ENCODE measurements at places on chromosomes 16 and 17.
A peak's percentile ranks its signal among the peaks of the same experiment; 100 is the strongest.

- DNase-seq, result no peak
These were observed 377.6 kb downstream of the CPPED1 start for GRCh38 chr16:12426122-12426521.

DNA sequence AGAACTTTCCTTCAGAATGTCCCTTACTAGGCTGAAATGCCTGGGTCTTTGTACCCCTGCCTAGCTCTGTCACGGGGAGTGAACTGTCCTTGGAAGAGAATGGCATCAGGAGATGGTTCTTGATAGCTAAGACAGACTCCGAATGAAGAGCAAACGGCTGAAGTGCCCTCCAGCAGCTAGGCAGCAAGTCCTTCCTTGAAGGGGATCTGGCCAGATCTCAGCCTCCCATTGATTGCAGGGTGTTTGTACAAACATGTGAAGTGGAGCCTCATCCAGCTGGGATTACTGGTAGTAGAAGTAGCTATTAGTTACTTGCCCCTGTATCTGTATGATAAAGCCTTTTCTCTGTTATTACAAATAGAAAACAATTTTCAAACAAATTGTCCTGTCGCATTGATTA, 30.9 kb downstream of the LRRC36 start:
- no peak for DNase-seq

GRCh38 chr17:83031321-83031945, 48.0 kb upstream of the METRNL start:
- no peak for DNase-seq

GRCh38 chr17:7747635-7748071, 30.1 kb downstream of the DNAH2 start:
- no peak for DNase-seq

DNA sequence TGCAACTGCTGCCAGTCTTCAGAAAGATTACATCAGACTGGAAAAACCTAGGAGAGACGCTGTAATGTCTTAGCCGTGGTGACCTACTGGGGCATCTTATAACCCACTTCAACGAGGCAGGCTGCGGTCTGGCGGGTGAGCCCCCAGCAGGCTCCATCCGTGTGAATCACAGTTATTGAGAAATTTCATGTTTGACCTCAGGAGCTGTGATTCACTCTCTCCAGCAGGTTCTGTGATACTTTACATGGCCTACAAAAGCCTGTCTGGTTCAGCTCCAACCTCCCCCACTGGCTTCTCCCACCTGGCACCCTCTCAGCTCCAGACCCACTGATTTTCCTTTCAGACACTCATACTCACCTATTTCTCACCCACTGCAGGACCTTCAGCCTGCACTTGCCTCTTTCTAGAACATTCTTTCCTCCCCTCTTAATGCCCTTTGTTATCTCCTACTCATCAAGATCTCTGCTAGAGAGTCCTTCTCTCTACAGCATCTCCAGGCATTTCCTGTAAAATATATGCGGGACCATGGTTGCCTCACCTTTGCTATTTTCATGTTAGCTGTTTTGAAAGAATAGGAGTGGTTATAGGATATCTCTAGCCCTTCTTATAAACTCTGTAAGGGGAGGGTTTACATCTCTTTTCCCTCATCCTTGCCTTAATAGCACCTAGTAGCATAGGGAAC, 227.9 kb downstream of the MAF start:
- DNase-seq, result peak; percentile 83

GRCh38 chr17:27380551-27380950, 75.7 kb upstream of the KSR1 start:
- DNase-seq, result no peak

DNA sequence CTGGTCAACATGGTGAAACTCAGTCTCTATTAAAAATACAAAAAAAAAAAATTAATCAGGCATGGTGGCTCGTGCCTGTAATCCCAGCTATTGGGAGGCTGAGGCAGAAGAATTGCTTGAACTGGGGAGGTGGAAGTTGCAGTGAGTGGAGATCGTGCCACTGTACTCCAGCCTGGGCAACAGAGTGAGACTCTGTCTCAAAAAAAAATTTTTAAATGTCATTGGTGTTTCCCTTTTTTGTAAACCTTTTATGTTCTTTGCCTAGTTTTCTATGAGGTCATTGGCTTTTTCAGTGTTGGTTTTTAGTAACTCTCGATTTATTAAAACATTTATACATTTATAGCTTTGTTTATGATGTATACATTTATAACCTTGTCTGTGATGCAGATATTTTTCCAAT, 18.2 kb downstream of the NLRC5 start:
- no peak for DNase-seq

DNA sequence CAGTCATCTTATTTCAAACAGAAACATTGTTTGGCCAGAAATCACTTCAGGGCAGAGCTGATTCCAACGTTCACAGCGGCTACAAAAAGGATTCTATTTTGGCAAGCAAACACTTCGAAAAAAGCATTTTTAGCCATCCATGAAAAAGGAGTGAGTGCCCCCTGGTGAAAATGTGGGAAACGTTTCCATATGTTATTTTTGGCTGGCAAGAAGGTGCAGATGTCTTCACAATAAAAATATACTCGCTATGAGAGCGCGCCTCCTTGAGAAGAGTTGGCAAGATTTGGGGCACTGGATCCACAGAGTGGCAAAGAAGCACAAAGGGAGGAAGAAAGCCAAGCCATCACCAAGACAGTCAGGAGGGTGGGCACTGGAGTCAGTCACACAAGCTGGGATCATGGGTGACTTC, 191.1 kb downstream of the CHD9NB start:
- no peak for DNase-seq

- no peak for DNase-seq
These were observed 738 bp upstream of the XPO6 start for GRCh38 chr16:28212532-28212873.

- no peak for DNase-seq
These were observed 12.3 kb upstream of the ATF7IP2 start for GRCh38 chr16:10373556-10373955.

DNA sequence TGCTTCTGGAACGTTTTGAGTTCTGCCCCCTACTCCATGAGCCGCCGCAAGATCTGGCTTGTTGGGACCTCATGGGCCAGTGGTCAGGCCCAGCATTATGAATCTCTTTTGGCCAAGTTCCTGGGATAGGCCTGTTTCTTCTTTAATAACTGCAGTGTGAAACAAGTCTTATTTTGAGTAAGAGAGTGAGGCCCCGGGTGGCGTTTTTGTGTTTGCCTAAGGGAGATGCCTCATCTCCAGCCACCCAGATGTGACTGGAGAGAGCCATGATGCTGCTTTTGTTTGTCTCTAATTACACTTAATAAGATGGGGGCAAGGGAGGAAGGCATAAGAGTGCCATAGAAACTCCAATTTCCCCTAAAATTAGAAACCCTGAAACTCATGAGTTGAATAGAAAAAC, 39.8 kb downstream of the KSR1 start:
- no peak for DNase-seq

DNA sequence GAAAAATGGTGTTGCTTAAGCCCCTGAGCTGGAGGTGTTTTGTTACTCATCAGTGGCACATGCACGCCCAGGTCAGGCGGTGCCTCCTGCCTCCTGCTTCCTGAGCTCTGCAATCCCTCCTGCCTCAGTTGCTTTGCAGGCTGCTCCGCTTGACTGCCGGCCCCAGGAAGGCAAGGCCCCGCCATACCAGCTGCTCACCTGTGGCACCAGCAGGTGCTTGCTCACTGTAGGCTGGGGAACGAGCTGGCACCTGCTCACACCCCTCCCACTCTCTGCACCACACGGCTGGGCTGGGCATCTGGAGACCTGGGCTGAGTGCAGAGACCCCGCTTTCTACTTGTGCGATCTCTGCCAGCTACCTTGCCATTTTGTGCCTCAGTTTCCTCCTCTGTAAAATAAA, 200.2 kb downstream of the RBFOX3 start:
- DNase-seq, result no peak

DNA sequence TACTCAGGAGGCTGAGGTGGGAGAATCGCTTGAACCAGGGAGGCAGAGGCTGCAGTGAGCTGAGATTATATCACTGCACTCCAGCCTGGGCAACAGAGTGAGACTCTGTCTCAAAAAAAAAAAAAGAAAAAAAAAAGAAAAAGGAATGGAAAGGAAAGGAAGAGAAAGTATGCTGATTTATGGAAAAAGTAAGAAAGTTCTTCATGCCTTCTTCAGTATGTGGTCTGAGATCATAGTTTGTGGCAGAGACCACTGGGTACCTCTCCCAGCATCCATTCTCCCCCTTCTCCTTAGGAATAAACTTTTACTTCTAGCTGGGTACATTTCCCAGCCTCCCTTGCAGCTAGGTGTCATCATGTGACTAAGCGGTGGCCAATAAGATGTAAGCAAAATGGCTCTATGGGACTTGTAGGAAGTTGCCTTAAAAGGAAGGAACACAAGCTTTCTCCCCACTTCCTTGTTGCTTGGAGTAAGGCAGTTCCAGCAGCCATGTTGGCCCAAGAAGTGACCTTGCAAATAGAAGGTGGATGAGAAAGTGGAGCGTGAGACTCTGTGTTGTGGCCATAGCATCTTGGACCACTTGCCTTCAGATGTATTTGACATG, 26.1 kb upstream of the XPO6 start:
- peak; percentile 8 for DNase-seq

DNA sequence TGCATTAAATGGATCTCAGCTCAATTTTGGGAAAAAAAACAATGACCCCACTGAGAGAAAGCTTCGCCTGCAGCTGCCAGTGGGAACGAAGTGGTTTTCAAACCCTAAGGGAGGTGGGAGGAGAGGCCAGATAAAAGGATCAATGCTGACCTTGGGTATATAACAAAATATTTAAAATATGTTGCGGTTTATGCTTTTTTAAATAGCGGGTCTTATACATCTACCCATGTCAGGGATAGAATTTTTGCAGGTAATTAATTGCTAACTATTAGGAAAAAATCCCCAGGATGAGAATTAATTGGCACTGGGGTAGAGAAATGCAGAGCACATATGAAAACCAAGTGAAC, 10.9 kb upstream of the FOXF1 start:
- DNase-seq, result no peak

GRCh38 chr17:73958453-73958852, 245.0 kb upstream of the RPL38 start:
- DNase-seq, result no peak

- DNase-seq, result no peak
These were observed 12.0 kb upstream of the MED13 start for GRCh38 chr17:62076864-62077788.

DNA sequence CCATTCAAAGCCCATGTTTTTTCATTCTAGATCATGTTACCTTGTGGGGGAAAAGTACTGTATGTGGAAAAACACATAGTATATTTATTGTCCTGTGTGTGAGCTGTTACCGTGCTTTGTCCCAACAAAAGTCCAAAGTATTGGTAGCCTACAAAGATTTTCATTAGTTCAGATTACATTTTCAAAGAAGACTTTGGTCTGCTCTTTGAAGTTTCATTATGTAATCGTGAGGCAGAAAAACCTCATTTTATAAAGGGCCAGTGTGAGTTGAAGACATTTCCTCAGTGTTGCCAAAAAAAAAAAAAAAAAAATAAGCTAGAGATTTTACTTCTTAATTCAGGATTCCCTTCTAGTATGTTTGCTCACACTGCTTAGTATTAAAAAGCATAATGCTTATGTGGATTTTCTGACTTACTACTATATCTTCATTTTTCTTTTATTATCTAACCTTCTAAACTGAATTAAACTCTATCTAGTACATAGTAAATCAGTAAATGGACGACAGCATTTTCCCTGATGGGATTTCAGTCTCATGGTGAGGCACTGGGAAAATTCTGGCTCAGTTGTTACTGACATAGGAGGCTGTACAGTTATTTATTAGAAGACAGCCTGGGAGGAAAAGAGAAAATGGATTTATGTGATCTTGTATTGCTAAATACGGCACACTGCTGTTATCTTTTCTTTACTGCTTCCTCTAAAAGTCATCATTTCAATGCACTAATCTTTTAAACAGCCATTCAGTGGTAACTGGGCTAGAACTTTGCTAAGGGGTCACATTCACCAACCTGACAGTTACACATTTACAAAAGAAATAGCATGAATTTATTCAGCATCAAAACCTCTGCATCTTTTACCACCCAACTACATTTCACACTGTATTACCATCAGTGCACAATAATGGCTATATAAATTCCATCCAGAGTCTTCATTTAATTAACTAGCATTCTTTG, 100.6 kb downstream of the STXBP4 start:
- no peak for DNase-seq

DNA sequence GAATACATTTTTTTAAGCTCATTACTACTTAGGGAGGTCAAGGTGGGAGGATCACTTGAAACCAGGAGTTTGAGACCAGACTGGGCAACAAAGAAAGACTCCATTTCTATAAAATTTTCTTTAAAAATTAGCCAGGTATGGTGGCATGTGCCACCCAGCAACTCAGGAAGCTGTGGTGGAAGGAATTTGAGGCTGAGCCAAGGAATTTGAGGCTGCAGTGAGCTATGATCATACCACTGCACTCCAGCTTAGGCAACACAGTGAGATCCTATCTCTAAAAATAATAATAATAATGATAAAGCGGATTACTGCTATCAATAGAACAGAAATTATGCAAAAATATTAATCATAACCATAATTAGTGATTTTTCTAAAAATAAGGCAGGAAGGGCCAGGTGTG, 170.3 kb downstream of the COPRS start:
- no peak for DNase-seq

- no peak for DNase-seq
These were observed 12.4 kb upstream of the NFAT5 start for GRCh38 chr16:69553332-69553731.

GRCh38 chr17:75602644-75603043, 15.0 kb downstream of the MYO15B start:
- no peak for DNase-seq

GRCh38 chr17:41103896-41104295, 1.3 kb upstream of the KRTAP4-9 start:
- no peak for DNase-seq

DNA sequence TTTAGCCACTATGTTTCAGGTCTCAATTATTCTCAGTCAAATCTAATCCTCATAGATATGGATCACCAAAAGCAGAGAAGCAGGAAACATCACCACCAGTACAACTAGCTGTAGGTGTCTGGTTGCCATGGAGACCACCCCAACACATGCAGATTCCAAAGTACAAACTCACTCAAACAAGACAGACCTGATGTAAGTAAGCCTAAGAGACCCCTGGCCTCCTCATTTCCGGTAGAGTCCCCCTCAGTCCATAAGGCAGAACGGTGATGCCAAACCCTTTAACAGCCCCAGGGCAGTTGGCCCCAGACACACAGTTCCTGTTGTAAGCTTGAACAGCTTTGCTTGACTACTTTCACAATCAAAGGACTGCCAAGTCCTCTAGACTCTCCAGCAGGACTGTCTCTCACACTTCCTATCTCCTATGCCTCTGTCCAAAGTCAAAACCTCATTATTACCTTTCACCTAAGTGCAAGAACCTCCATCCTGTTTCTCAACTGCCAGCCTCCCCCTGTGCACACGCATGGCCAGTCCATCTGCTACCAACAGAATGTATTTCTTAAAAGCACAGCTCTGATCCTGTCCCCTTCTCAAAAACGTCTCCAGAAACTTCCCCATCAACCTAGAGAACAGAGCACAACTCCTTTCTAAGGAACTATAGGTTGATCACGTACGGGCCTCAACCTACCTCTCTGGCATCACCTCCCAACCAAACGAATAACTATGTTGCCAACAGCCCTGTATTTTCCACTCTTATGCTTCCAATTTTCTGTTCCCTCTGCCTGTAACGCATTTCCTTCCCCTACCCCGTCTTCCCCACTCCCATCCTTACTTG, 23.9 kb downstream of the SLC39A11 start:
- DNase-seq, result peak; percentile 3

Data from inflammatory macrophage treated with lipopolysaccharide for 1 hour (primary cell).